ENCODE measurements at places on chromosomes 13 and 19.

GRCh38 chr19:46902402-46902766 lies 41.6 kb downstream of the ARHGAP35 start:
- no peak for DNase-seq

- no peak for DNase-seq
Observed at GRCh38 chr13:96948127-96948526, 46.1 kb downstream of the OXGR1 start.

- no peak for DNase-seq
Observed at GRCh38 chr19:17721821-17722220, 2.5 kb downstream of the MAP1S start.

GRCh38 chr19:20279516-20279915 lies 112.5 kb downstream of the ZNF486 start:
- no peak for DNase-seq

GRCh38 chr19:49855676-49856573 lies 5.0 kb downstream of the PTOV1 start:
- no peak for DNase-seq

GRCh38 chr13:24627946-24628345 lies 52.3 kb upstream of the ATP12A start:
- no peak for DNase-seq

GRCh38 chr13:100921139-100921538 lies 246.5 kb upstream of the TMTC4 start:
- DNase-seq: no peak

GRCh38 chr13:104592545-104593250 lies 1526.5 kb upstream of the SLC10A2 start:
- DNase-seq: no peak

- no peak for DNase-seq
Observed at GRCh38 chr19:1489463-1490310, 463 bp downstream of the PCSK4 start.

- no peak for DNase-seq
Observed at GRCh38 chr13:76672420-76672819, 213.8 kb downstream of the KCTD12 start.

DNA sequence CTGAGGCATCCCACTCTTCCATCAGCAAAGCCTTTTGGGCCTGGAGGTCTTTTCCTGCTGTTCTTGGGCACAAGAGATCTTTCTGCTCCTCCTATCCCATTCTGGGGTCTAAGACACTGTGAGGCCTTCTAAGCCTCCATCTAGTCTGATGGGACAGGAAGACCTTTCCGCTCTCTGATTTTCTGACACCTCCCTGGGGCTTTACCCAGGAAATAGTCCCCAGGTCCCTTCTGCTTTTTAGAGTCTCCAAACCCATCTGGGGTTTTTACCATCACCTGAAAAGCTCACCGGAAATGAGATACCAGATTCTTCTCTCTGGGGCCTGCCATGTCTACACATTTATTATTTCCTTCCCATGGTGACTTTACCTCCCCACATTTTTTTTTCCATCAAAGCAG lies 21.1 kb downstream of the CLEC17A start:
- no peak for DNase-seq

DNA sequence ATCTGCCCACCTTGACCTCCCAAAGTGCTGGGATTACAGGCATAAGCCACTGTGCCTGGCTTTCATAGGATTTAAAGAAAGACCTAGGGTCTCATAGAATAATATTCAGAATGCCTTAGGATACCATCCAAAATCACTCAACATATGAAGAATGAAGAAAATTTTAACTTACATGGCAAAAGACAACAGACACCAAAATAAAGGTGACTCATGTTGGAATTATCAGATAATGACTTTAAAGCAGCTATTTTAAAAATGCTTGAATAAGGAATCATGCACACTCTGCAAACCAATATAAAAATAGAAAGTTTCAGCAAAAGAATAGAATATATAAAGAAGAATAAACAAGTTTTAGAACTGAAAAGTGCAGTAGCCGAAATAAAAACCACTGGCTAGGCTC lies 29.3 kb downstream of the ZNF566 start:
- no peak for DNase-seq

- DNase-seq: no peak
Observed at GRCh38 chr13:51923983-51924539, 62.3 kb downstream of the CCDC70 start.

DNA sequence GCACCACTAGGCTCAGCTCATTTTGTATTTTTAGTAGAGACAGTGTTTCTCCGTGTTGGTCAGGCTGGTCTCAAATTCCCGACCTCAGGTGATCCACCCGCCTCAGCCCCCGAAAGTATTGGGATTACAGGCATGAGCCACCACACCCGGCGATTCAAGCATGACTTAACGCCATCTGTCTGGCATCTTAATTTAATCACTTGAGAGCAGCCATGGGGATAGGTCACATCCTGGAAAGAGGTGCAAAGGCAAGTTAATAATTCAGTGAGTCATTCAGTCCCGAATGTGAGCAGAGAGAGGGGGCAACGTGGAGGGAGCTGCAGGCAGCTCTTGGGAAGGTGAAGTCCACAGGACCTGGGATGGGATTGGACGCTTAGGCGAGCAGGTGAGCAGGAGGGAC lies 31.7 kb upstream of the USP29 start:
- no peak for DNase-seq

- DNase-seq: no peak
Observed at GRCh38 chr13:45464141-45464686, 525 bp upstream of the COG3 start.

- DNase-seq: no peak
Observed at GRCh38 chr13:95032121-95032520, 269.1 kb downstream of the ABCC4 start.

DNA sequence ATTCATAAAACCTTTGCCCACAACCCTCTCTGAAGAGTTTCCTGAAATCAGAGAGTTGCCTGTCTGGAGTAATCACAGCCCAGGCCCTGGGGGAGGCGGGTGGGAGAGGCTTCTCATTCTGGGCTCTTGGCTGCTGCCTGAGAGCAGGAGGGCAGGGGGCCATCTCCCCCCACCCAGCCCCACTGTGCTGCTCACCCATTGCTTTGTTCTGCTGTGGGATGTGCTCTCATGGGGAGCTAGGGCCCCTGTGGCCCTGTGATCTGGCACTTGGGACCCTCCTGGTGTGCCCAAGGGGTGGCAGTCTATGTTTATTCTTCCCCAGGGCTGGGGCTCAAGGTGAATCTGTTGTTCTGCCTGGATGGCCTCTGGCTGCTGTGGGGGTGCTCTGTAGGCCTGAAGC lies 6.1 kb downstream of the KCTD15 start:
- no peak for DNase-seq

DNA sequence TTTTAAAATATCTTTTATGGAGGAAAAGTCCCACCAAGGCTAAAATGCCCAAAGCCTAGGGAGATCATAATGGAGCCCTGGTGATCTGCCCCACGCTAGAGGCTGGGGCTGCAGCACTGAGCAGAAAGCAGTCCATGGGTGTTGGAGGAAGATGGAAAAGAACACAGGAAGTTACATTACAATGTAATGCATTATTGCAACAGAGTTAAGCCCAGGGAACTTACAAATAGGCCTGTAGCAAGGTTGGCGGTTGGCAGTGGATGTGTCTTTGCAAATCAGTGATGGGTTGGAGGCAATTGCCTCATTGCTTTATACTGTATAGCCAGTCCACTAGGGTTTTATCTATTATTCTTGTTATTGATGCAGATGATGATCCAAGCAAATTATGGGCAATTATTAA lies 399.9 kb downstream of the NDFIP2 start:
- DNase-seq: no peak

GRCh38 chr19:23528376-23528775 lies 133.1 kb upstream of the ZNF91 start:
- DNase-seq: no peak

- no peak for DNase-seq
Observed at GRCh38 chr13:93744886-93745285, 518.3 kb downstream of the GPC6 start.

Data from stimulated activated CD8-positive, alpha-beta memory T cell treated with anti-CD3 and anti-CD28 coated beads, Interleukin-4, amount 100 ng/mL, for 48 hours (primary cell).